ENCODE measurements at places on chromosomes 2 and 18. TPM values are rescaled to one million over a fixed set of nuclear protein-coding genes. Genes with fewer than 3 reads are reported as not detected.

ZNF638 gene
- 88.1 TPM for total RNA-seq

POTEJ gene
- total RNA-seq = not detected

VWC2L gene
- not detected for total RNA-seq

KCNIP3 gene
- total RNA-seq = 41.4 TPM

CAPN14 gene
- total RNA-seq = 8.3 TPM

IL1A gene
- not detected for total RNA-seq
